CD4-positive, alpha-beta T cell treated with Interleukin-12 subunit alpha and Interleukin-12 subunit beta, for 1 hour (primary cell): ENCODE measurements at places on chromosomes 2 and 18.

DNA sequence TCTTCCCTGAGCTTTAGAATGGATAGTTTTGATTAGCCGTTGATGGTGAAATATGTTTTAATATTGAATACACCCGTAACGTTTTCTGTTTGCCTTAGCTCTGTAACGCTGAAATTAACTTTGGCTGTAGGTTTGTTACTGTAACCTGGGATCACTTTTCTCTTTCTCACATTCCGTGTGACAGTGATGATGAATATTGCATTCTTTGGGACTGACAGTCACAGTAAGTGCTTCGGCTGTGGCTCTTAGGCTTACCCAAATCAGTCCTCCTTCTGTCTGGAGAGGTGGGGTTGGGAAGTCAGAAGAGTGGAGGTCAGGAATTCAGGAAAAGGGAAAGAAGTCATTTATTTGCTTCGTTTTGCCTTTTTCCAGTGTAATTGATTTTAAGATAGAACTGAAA is 18.0 kb downstream of the RMC1 start:
- no peak for DNase-seq

DNA sequence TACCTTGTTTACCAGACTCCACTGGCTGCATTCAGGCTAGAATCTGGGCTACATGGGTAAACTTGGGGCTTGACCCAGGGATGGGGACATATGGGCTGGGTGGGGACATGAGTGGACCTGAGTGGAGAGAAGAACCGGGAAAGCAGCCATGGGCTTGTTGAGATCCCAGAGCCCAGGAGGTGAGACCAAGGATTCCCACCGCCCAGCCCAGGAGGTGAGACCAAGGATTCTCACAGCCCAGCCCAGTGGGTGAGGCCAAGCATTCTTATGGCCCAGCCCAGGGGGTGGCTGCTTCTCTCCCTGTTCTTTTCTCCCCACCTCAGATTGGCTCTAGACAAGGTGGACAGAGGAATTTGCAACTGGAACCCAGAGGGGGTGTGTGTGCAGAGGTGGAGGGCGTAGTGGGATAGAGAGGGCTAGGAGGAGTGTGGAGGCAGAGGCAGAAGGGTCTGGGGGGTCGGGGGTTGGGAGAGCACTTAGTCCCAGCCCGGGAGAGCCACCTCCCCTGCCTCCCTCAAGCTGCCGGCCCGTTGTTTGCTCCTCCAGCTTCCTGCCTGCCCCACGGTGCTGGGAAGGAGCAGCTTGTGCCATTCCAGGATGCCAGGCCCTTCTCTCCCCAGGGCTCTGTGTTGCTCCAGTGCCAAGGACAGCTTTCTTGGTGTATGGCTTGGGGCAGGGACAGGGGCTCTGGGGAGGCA is 25.6 kb downstream of the GLI2 start:
- DNase-seq = no peak

DNA sequence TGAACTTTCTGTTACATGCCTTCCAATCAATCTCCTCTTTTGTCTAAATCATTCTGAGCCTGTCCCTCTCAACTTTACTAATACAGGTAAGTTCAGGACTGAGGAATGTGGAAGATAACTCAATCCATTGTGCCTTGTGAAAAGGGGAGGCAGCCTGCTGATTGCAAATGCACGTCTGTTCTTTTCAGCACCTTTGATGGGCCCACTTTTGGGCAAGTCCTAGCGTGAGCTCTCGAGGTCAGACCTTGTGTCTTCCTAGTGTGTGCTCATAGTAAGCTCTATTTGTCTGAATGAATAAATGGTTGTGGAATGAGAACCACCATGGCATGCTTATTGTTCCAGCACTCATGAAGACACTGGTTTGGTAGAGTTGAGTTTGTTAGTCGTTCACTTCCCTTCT is 50.4 kb upstream of the REL start:
- no peak for DNase-seq

- DNase-seq = peak; percentile 42
Observed at GRCh38 chr18:79523206-79523735, 127.5 kb downstream of the NFATC1 start.

- DNase-seq = no peak
Observed at GRCh38 chr2:153891051-153891450, 19.3 kb downstream of the GALNT13 start.

GRCh38 chr18:45441110-45441847 is 174.0 kb upstream of the SLC14A2 start:
- DNase-seq = no peak

- DNase-seq = no peak
Observed at GRCh38 chr2:235000426-235001236, 48.8 kb downstream of the SH3BP4 start.

DNA sequence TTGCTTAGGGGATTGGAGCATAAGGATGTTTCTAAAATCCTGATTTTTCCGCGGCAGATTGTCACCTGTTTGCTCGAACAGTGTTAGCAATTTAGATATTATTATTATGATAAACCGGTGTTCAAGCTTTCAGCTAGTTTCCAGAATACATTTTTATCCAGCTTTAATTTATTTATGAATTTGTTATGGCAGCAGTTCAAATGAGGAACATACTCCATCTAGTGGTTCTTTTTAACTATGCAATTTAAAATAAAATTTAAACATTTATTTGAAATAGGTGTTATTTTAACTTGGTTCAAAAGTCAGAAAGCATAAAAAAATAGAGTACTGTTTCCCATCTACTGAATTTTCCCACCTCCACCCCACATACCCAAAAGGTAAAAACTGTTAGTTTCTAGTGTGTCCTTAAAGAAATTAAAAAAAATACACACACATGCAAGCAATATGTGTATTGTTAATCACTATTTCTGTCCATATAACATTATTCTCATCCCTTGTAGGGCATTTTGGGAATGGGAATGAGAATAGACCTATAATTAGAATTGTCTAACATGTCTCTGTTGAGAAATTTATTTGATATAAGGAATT is 23.2 kb downstream of the ACOXL start:
- no peak for DNase-seq

DNA sequence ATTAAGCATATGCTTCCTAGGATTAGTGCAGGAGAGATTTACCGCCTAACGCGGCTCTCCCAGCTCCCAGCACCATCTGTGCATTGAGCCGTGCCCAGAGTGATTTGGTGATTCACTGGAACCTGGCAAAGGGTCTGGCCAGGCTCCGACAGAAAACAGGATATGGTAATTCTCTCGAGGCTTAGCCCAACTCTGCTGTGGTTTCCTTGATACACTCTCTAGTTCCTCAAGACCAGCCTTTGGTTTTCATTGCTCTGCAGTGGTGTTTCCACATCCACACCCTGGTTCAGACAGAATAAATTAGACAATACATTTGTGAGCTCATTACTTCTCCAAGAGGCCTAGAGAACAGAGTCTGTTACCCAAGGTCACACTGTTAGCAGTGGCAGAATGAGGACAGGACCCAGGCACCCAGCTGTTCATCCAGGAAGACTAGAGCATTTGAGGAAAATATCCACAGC is 23.0 kb upstream of the SMAD2 start:
- DNase-seq = peak; percentile 30

- no peak for DNase-seq
Observed at GRCh38 chr2:174787487-174788205, 23.4 kb upstream of the CHRNA1 start.

DNA sequence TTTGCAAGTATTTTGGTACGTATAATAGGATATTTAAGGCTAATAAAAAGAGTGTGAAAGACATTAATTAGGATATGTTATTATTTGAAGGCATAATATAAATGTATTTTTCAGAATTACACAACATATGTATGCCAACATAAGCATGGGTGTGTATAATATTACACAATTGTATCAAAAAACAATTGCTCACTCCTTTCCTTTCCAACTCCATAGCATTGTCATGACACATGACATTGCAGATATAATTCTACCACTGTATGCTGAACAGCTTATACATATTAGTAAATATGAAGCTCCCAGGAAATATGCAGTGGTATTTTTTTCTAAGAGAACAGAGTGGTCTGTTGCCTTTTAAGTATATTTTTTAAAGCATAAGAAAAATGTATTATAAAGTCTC is 593.1 kb downstream of the TMX3 start:
- DNase-seq = no peak

GRCh38 chr2:715854-716560 is 38.8 kb upstream of the TMEM18 start:
- no peak for DNase-seq

DNA sequence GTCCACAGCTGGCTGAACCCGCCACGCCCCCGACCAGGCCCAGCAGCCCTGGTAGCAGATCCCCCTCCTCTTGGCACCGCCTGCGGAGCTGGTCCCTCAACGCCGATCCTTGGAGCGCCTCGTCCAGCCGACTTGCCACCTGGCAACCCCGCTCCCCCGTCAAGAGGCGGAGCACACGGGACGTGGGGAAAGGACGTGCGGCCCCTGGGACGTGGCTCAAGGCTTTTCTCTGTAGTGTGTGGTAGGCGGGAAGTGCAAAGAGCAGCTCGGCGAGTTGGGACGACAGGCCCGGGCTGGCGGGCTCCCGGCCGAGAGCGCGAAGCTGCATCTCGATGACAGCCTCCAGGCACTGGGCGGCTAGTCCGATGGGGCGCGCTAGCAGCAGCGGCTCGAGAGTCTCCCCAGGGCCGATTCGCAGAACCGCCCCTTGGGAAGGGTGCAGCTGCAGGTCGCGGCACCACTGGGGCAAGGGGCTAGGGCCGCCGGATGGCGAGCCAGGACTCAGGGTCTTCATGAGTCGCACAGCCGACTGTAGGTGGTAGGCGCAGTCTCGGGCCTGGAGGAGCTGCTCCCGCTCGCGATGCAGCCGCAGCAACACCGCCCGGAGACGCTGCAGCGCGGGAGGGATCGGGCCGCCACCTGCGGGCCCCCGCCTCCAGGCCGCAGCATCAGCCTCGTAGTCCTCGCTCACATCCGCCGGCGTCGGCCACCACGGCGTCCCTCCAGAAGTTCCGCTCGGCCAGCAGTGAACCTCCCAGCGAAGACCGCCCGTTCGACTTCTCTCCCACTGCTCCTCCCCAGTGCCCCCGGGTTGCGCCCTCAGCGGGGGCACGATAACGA is 617 bp downstream of the CCDC142 start:
- peak; percentile 65 for DNase-seq

GRCh38 chr2:188278388-188279092 is 13.1 kb upstream of the GULP1 start:
- no peak for DNase-seq

DNA sequence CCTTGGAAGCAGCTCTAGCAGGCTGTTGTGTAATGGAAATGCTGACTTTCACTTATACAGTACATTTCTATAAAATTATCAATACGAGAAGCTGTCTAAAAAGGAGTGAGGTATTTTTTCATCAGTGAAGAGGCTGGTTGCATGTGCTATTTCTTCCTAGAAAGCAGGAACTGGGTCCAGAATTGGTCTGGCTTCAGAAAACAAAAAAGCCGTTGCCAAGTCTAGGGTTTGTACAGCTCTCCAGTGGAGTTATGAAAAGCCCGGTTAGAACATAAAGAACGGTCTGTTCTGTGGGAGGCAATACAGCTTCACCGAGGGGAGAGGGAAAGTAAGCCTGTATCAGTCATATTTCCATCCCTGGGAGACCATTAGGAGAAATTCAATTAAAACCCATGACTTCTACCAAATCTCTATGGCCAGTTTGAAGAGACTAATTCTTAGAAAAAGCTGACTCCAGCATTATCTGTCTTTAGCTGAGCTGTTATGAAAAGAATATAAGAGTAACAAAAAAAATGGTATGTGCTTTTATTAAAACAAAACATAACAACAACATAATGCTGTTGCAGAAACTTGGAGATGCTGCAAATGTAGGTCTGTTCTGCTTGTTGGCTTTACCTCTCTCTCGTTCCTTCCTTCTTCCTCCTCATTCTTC is 217.0 kb downstream of the CMPK2 start:
- no peak for DNase-seq

DNA sequence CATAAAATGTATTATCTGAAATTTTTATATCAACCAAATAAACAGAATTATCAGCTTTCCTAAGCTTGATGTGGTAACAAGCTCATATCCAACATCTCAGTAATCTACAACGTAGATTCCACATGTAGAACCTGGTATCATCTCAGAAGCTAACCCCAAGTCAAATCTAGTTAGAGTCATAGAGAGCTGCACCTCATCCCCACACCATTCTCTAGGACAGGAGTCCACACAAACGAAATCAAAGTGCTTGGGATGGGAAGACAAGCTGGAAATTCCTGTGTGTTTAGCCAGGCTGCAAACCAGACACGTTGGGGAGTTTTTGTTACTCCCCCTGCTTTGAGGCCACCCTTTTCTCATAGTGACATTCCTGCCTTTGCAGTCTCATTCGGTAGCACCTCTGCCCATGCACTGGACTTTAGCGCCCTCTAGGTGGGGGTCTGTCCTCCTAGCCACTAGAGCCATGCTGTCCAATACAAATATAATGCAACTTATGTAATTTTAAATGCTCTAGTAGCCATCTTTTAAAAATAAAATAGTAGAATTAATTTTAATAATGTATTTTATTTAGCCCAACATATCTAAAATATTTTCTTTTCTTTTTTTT is 28.1 kb upstream of the SATB2 start:
- DNase-seq = no peak

DNA sequence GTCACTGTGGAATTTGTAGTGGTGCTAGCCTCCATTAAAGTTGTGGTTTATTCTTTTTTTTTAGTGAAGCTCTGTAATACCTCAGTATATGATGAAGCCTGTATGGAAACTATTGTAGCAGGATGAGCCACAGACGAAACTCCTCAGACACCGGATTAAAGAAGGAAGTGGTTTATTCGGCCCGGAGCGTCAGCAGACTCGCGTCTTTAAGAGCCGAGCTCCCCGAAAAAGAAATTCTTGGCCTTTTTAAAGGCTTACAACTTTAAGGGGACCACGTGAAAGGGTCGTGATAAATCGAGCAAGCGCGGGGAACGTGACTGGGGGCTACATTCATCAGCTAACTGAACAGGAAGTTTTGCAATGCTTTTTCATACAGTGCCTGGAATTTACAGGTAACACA is 8.1 kb upstream of the CCL20 start:
- DNase-seq = peak; percentile 64

- DNase-seq = no peak
Observed at GRCh38 chr2:102540882-102541281, 67.9 kb downstream of the SLC9A4 start.

- no peak for DNase-seq
Observed at GRCh38 chr2:60963190-60963589, 54.3 kb upstream of the PEX13 start.

GRCh38 chr2:225113371-225114015 is 71.2 kb upstream of the DOCK10 start:
- DNase-seq = no peak

GRCh38 chr2:162731917-162732804 is 106.4 kb downstream of the KCNH7 start:
- peak; percentile 43 for DNase-seq

DNA sequence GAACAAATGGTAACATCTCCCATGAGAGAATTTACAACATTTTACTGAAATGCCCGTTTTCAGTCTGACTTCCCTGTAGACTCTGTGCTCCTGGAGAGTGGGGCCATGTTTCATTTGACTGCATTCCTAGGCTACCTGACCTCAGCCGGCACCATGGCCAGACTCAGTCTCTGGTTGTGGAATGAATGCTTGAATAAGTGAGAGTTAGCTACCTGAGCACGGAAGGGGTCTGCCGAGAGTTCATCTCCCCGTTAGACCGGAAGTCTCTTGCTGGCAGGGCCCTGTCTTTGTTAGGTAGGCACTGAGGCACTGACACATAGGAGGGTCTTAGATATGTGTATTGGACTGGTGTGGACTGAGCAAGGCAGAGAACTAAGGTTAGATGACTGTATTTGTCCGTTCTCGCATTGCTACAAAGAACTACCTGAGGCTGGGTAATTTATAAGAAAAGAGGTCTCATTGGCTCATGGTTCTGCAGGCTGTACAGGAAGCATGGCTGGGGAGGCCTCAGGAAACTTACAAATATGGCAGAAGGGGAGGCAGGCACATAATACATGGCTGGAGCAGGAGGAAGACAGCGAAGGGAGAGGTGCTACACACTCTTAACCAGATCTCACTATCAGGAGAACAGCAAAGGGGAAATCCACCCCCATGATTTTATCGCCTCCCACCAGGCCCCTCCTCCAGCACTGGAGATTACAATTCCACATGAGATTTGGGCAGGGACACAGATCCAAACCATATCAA is 271.2 kb downstream of the GLI2 start:
- no peak for DNase-seq
